NCI-H187 (cell line): ENCODE measurements at places on chromosomes 16 and 17.
A peak's percentile ranks its signal among the peaks of the same experiment; 100 is the strongest.

- DNase-seq: no peak
Measured at GRCh38 chr16:55566432-55567175, at the start of gene CAPNS2. TSS of gene CAPNS2 (plus strand) at chr16:55566684. CDS start at chr16:55566757, 73 bp downstream.

- DNase-seq: no peak
Measured at GRCh38 chr16:2507665-2508064, 6.1 kb upstream of the ATP6V0C start.

GRCh38 chr17:6639586-6640535 is 650 bp downstream of the KIAA0753 start:
- no peak for DNase-seq

DNA sequence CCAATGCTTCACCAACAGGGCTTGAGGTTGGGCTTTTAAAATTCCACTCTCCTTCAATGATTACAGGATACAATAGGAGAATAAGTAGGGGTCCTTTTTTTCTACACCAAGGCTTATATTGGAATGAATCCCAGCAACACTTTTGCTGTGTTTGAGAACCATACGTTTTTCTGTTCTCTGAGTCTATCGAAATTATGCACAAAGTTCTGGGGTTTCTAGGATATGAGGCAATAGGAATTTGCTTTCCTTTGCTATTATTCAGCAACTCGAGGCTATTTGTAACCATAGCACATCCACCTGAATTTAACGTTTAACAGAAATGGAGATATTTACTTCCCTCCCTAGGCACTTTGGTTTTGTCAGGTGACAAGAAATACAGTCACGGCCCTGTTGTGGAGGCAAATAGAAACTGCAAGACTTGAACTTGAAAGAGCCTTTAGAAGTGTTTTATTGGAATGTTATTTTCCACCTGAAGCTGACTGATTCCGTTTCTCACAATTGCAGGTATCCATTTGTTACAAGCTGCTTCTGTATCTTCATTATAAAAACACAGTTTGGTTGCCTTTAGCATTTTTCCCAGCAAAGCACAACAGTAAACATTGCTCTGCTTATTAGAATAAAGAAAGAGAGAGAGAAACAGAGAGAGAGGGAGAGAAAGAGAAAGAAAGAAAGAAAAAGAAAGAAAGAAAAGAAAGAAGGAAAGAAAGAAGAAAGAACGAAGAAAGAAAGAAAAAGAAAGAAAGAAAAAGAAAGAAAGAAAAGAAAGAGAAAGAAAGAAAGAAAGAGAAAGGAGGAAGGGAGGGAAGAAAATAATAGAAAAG is 109.6 kb downstream of the HS3ST3A1 start:
- no peak for DNase-seq

GRCh38 chr17:34095106-34095505 is 160.0 kb upstream of the CCL2 start:
- no peak for DNase-seq

- no peak for DNase-seq
Measured at GRCh38 chr17:76986365-76986764, 118.2 kb downstream of the MGAT5B start.

- DNase-seq: no peak
Measured at GRCh38 chr17:50310455-50311111, 35.3 kb upstream of the XYLT2 start.

DNA sequence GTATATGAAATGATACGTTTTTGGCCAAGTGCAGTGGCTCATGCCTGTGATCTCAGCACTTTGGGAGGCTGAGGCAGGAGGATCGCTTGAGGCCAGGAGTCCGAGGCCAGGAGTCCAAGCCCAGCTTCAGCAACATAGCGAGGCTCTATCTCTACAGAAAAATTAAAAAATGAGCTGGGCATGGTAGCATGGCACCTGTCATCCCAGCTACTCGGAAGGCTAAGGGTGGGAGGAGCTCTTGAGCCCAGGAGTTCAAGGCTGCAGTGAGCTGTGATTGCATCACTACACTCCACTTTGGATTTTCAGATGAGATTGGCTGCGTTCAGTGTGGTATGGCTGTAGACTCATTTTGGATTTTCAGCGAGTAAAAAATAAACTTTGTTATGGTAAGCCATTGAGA is 112.4 kb downstream of the DNAH3 start:
- no peak for DNase-seq

GRCh38 chr16:5379954-5380353 is 282.4 kb upstream of the EEF2KMT start:
- DNase-seq: no peak

GRCh38 chr16:27489906-27490305 is 59.8 kb downstream of the GTF3C1 start:
- no peak for DNase-seq

- DNase-seq: peak; percentile 52
Measured at GRCh38 chr17:50956750-50957523, 90.8 kb upstream of the TOB1 start.

- no peak for DNase-seq
Measured at GRCh38 chr16:88782454-88783390, 2.3 kb downstream of the PIEZO1 start.

GRCh38 chr17:28712705-28713415 is 1.2 kb upstream of the PROCA1 start:
- DNase-seq: no peak

GRCh38 chr17:37735165-37735564 is 9.7 kb downstream of the HNF1B start:
- no peak for DNase-seq

DNA sequence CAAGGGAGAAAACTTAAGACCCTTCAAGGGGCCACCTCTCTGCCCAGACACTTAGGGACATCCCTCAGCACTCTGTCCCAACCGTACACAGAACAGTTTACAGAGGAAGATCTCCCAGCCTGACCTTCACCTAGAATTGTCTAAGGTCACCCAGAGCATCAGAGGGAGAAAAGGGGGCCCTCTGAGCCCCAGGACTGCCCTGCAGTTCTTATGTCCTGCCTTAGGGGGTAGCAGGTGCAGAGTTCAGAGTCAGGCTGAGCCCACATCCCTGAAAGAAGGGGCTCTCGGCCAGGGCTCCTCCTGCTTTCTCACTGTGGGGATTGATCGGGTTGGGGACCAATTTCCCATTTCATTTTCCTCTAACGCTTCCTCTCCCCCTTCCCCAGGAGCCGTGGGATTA is 15.4 kb downstream of the CA4 start:
- DNase-seq: no peak

DNA sequence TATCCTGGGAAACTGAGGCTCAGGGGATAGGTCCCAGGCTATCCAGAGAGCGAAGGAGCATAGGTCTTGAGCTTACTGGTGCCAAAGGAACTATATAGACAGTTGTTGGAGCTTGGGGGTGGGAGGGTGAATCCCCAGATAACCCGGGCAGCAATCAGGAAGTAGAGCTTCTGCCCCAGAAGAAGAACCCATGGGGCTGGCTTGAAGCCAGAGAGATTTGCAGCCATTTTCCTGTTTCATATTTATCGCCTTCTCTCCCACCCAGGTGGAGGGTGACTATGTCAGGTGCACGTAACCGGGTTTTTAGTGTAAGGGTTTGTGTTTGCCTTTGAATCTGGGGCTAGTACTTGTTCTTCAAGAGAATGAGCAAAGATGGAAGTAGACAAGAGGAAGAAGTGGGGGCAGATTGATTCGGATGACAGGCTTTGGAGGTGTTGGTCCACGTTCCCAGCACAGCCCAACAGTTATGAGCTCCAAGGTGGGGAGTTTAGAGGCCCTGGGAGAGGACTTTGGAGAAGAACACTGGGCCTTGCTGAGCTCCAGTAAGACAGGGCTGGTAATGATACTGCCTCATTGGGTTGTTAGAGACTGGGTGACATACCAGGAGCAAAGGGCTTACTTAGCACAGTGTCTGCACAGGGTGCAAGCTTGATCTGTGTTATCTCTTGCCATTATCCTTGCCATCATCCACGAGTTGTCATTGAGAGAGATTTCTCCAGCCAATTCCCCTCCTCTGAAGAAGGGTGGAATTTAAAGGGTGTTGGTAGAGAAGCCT is 145.6 kb downstream of the CCDC182 start:
- DNase-seq: no peak

DNA sequence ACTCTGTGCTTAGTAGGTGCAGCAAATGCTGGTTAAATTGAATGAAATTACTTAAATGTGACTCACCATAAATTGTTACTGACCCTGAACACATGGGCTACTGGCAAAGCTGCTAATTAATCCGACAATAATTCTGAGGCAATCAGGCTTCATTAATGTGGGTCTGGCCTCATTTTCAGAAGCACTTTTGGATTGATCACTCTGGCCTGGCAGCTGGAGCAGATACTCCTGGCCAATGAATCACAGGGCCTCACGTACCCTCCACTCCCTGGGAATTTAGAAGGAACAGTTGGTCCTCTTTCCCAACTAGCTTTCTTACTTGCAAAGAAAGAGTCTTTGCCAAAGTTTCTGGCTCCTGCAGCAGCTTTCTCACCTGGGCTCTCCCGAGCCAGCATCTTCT is 162.0 kb upstream of the ZKSCAN2 start:
- no peak for DNase-seq
